ENCODE measurements at places on chromosomes 16 and 17.

DNA sequence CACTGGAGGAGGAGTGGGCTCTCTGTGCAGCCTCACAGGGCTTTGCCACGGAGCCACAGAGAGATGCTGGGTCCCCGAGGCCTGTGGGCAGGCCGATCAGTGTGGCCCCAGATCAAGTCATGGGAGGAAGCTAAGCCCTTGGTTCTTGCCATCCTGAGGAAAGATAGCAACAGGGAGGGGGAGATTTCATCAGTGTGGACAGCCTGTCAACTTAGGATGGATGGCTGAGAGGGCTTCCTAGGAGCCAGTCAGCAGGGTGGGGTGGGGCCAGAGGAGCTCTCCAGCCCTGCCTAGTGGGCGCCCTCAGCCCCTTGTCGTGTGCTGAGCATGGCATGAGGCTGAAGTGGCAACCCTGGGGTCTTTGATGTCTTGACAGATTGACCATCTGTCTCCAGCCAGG, 3.9 kb downstream of the NXPH3 start:
- no peak for DNase-seq

GRCh38 chr16:87824016-87824990, 45.0 kb downstream of the SLC7A5 start:
- DNase-seq: no peak

GRCh38 chr17:81740395-81740961, 28.4 kb downstream of the SLC25A10 start:
- no peak for DNase-seq

GRCh38 chr16:1620391-1620790, 8.2 kb downstream of the CRAMP1 start:
- DNase-seq: no peak

DNA sequence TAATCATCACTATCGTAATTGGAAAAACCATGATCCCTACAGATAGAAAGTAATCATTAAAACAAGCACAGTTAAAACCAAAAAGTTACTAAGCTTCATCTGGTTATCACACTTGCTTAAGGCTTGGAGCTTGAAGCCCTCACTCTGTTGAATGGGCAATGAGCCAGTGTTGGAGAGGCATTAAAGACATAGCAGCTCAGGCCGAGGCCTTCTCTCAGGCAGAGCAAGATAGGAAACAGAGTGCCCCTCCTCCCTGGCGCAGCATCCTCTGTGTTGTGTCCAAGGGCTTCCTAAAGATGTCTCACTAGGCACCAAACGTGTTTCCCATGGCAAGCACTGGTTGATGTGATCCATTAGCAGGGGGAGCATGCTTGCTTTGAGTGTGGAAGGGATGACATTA, 34.9 kb upstream of the LGALS9 start:
- DNase-seq: no peak

Measured in stimulated activated CD4-positive, alpha-beta T cell treated with anti-CD3 and anti-CD28 coated beads, TNF-alpha, amount 100 ng/mL, for 48 hours (primary cell).